ENCODE measurements at places on chromosomes 1 and 21. TPM values are rescaled to one million over a fixed set of nuclear protein-coding genes. Genes with fewer than 3 reads are reported as not detected.

DNA sequence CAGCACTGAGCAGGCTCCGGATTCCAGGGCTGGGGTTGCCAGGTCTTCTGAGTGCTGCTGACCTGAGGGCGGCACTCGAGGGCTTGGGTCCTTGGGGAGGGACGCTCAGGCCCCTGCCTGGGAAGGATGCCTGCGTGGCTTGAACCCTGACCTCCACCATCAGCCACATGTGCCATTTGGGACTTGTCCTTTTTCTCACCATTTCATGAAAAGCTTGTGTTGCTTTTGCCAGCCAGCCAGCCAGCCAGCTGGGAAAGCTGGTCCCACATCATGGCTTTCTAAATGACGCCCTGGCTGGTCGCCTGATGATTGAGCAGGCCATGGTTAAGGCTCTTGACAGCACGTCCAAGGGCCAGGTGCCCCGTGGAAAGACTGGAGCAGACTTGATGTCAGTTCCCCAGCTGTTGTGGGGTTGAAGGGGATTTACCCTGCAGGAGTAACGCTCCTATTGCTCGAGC, 168.7 kb downstream of the CAMTA1 start:
- no peak overlapping the region for H3K4me3 ChIP-seq
- H3K36me3 ChIP-seq = no peaks in the 10 kb centered on the region
- no peak for DNase-seq

DNA sequence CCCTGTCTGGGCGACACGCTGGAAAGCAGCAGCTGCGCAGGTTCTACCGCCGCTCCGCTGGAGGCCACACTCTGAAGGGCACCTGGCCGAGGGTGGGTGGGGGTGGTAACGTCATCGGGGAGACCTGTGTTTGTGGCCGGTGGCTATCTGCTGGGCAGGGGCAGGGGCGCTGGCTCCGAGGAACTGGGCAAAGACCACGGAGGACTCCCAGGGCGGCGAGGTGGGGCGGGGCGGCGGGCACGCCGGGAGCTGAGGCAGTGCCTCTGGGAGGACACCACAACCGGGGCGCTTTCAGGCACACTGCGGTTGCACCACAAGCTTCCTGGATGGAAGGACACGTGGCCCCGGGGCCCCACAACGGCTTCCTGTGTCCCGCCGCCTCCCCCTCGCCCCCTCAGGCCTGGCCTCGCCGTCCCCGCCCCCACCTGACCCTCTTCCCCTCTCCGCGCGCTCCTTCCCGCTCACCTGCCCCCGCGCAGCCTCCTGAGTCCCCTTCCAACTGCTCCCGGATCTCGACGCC, 3.3 kb upstream of the DENND2D start:
- H3K4me1 ChIP-seq = peaks cover 30% of the 10 kb centered on the region
- no peaks in the 10 kb centered on the region for H3K36me3 ChIP-seq
- peak overlapping the region; percentile 64 for H3K4me3 ChIP-seq
- H3K27me3 ChIP-seq = no peaks in the 10 kb centered on the region
- H3K27ac ChIP-seq = 0 out of 2 replicates have a peak overlapping the region, but pooled peaks have one; percentile 3

DNA sequence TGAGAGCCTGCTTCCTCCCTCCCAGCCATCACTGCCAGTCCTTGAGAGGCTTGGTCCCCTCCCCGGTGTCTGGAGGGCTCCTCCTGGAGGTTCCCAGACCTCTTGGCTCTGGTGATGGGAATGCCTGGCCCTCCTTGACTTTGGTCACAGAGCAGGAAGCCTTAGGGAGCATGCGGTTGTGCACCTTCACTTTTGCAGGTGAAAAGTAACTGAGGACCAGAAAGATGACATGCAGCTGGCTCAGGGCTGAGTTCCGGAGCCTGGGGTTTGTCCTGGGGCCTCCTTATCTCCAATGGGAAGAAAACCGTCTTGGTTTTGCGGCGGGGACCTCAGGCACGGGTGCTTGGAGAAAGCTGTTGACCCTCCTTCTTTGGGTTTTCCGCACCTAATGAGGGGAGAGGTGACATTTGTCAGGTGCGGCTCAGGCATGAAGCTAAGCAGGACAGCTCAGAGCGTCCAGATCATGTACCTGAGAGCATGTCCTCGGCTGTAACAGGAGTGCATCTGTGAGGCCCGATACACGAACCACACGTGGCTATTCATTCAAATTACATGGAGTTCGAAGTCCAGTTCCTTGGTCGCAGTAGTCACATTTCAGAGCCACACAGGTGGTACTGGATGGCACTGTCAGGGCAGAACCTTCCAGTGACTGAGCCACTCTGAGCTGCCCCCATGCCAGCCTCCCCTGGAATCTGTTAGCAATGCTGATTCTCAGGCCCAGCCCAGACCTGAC, 608 bp upstream of the MX2 start:
- H3K4me1 ChIP-seq = peaks cover 1% of the 10 kb centered on the region
- peaks cover 9% of the 10 kb centered on the region for H3K27me3 ChIP-seq
- no peaks in the 10 kb centered on the region for H3K36me3 ChIP-seq
- peak overlapping the region; percentile 25 for H3K4me3 ChIP-seq

DNA sequence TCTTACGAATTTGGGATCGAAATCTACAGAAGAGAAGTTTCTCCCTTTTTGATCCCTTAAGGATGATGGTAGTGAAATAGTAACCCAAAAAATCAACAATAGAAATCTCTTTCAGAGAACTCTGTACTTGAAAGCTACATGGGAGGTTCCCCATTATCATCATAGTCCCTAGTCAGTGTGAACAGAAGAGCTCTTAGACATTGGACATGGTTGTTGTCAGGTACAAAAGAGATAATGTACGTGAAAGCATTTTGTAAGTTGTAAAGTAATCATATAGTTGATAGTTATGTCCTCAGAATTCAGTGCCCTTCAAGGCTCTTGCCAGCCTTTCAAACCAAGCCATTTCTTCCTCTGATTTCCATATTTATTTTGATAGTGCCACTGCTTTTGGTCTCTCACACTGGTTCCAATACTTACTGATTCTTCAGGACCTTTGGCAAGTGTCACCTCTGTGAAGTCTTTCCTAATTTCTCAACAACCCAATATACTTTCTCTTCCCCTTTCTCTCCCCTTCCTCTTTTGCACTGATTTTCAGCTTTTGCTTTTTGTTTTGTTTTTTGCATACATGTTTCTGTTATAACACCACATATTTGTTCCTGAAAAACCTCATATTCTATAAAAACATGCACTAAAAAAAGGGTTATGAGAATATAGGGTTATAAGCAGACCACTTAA, 22.4 kb downstream of the VPS45 start:
- peaks cover 43% of the 10 kb centered on the region for H3K36me3 ChIP-seq
- no peaks in the 10 kb centered on the region for H3K27me3 ChIP-seq
- H3K4me3 ChIP-seq = no peak overlapping the region
- DNase-seq = no peak
- no peak overlapping the region for H3K27ac ChIP-seq

DNA sequence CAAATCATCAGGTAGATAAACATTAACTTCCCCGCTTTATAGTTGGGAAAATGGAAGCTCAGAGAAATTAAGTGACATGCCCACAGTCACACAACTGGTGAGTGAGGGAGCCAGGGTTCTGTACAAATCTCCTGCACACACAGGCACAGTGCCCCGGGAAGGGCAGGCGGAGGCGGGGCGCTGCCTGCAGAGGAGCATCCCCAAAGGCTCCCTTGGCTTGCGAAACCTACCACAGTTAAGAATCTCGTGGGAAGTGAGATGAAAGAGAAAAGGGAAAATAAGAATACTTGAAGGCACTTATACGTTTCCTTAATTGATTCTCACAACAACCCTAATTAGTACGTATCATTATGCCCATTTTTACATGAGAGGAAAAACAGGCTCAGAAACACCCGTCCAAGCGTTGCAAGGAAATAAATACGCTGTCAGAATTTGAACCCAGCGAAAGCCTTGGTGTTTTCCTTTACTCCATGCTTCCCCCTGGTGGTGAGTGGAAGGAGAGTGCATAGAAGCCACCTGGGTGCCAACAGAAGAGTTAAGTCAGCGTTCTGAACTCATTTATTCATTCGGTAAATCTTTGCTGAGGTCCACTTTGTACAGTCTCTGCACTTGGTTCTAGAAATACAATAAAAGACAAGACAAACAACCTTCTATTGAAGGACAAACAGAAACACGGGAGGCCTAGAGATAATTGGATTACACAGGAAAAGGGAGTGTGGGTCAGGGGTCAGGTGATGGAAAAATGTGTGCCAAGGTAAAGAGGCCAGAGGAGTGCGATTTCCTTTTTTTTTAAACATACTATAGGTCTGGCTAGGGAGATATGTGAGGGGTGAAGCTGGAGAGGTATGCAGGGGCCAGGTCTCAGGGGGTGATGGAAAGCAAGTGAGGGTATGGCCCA, 28.4 kb downstream of the ACP6 start:
- H3K4me3 ChIP-seq = no peak overlapping the region
- H3K4me1 ChIP-seq = peaks cover 15% of the 10 kb centered on the region
- DNase-seq = peak; percentile 78
- H3K36me3 ChIP-seq = peaks cover 17% of the 10 kb centered on the region
- no peaks in the 10 kb centered on the region for H3K27me3 ChIP-seq
- no peak overlapping the region for H3K27ac ChIP-seq

Gene ZP4
- total RNA-seq = not detected

Gene ST6GALNAC5
- 1.2 TPM for total RNA-seq

Measured in PC-3 (cell line).